Activated CD4-positive, alpha-beta T cell treated with anti-CD3 and anti-CD28 coated beads, Interleukin-2, amount 50 U/mL, for 16 hours (primary cell): ENCODE measurements at places on chromosomes 1 and 21.

- peak; percentile 91 for DNase-seq
These were observed 183.8 kb downstream of the DHRS3 start for GRCh38 chr1:12434174-12434573.

DNA sequence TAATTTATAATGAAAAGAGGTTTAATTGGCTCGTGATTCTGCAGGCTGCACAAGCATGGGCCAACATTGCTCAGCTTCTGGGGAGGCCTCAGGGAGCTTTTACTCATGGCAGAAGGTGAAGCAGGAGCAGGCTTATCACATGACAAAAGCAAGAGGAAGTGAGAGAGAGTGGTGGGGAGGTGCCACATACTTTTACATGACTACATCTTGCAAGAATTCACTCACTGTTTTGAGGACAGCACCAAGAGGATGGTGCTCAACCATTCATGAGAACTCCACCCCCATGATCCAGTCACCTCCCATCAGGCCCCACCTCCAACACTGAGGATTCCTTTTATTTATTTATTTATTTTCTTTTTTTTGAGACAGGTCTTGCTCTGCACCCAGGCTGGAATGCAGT, 5.5 kb upstream of the PLEKHM2 start:
- peak; percentile 47 for DNase-seq

- DNase-seq: no peak
These were observed 88.4 kb downstream of the PRKAB2 start for GRCh38 chr1:147083919-147084272.

- no peak for DNase-seq
These were observed 48.6 kb downstream of the CD34 start for GRCh38 chr1:207862241-207862787.

DNA sequence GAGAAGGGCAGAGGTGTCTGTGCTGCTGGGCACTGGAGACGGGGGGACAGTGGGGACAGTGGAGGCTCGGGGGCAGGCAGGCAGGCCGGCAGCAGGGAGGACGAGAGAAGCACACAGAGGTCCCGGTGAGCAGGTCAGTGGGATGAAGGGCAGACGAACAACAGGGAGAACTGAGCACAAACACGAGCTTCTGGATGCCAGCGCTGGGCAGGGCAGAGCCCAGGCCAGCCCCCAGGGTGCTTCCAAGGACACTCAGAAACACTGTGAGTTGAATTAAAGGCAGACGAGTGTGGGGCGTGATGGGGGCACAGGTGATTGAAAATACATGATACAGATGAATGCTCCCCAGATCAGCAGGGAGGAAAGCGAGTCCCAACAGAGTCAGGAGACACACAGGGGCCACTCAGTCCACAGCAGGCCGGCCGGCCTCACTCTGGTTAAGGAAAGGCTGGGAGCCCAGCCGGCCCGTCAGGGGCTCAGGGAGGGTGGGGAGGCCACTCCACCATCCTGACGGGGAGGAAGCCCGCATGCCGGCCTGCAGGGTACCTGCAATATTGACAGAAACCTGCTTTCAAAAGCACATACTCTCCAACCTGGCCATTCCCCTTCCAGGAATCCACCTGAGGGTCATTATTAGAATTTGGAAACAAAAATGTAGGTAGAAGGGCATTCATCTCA, 14.1 kb downstream of the SLC19A1 start:
- no peak for DNase-seq

DNA sequence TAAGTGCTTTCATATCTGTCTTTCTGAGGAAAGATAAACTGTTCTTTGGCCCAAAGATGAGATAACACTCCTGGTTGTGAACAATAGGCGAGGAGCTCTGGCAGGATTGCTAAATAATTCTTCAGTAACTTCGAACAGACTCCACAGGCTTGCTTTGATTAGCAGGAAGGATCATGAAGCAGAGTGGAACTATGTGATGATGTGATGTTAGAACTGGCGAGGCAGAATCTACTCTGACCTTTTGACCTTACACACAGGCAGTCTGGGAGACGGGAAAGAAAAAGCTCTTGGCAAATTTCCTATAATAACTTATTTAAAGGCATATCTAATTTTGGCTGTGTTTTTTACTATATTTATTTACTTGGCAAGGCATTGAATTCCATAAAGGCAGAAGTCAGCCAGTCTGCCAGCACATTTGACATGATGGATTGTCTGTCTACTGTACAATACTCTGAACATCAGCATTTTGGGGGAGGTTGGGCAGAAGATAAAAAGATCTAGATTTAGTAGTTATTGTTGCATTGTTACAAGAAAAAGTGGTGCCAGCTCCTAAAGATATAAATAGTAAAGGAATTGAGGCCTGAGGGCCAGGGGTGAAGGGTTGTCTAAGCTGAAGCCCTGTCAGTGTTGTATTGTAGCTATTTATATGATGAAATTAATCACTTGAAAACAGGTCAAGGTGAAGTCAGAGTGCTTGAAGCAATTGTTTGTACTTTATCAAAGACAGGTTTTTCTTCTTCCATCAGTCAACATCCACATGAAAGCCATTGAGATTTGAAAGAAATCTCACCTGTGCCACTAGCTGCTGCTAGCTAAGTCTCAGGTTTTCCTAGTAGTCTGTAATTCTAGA, 708.8 kb downstream of the LTN1 start:
- no peak for DNase-seq
